ENCODE measurements at places on chromosomes 4 and X.

DNA sequence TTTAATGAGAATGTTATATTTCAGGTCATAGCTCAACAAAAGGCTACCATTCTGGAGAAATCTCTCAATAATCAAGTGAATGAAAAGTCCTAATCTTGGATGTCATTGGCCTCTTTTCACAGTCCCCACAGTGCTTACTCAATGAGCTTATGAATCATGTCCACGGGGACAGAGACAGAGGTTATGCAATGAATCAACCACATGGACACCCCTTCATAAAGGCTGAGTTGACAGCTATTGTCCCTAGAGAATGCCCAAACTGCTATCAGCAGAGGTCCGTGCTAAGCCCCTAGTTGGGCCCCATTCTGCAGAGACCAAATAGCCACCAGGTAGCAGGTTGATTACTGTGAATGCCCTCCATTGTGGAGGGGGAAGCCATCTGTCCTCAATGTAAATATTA is 158.1 kb downstream of the LHFPL1 start:
- DNase-seq = no peak

- DNase-seq = no peak
These were observed 2.8 kb downstream of the PJA1 start for GRCh38 chrX:69162361-69162865.

- peak; percentile 68 for DNase-seq
These were observed 375.2 kb downstream of the MAGEE1 start for GRCh38 chrX:76802708-76803107.

- peak; percentile 11 for DNase-seq
These were observed 321.3 kb upstream of the CPXCR1 start for GRCh38 chrX:88425739-88426138.

GRCh38 chrX:41301438-41301824 is 32.5 kb upstream of the DDX3X start:
- DNase-seq = no peak

DNA sequence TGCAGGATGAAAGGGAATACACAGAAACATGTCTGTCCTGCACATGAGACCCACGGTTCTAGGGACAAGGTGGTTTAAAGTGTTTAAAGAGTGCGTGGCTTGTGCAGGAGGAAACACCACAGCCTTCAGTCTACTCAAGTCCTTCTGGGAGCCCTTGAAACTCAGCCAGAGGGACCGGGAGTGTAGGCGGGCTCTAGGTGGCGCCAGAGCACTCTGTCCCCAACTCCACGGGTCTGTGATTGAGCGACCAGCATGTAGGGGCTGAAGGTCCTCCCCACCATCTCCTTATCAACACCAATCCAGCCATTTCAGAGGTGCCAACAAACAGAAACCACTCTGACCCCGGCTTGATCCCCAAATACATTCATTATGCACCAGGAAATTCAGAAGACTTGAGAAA is 82.0 kb upstream of the CLDN34 start:
- DNase-seq = peak; percentile 13

GRCh38 chrX:13087322-13088155 is 43.1 kb upstream of the FAM9C start:
- peak; percentile 15 for DNase-seq

DNA sequence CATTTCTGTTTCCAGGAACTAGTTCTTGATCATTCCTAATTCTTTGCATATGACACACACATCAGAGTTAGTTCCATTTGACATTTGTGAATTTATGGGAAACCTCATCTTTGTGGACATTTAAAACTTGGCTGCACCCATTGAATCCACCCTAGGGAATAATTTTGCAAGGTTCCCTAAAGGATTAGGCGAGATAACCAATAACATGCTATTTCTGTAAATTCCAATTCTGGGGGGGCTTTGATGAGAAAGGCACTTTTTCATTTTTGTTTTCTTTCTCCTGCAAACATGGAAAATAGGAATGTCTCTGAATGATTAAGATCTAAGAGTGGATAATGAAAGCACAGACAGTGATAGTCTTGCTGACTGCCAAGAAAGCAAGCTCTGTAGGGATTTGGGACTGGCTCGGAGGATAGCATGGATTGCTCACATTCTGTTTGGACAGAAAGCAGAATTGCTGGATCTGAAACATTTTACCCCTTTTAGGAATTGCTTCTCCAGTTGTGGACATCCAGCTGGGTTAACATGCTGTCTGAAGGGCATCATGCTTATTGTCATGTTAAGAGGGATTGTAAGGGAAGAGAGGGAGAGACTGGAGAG is 145.1 kb downstream of the NHS start:
- no peak for DNase-seq

GRCh38 chr4:16168144-16168543 is 58.1 kb downstream of the TAPT1 start:
- DNase-seq = no peak

GRCh38 chrX:139881130-139881529 is 51.7 kb downstream of the ATP11C start:
- DNase-seq = no peak
